ENCODE measurements at places on chromosomes 5 and 9.

DNA sequence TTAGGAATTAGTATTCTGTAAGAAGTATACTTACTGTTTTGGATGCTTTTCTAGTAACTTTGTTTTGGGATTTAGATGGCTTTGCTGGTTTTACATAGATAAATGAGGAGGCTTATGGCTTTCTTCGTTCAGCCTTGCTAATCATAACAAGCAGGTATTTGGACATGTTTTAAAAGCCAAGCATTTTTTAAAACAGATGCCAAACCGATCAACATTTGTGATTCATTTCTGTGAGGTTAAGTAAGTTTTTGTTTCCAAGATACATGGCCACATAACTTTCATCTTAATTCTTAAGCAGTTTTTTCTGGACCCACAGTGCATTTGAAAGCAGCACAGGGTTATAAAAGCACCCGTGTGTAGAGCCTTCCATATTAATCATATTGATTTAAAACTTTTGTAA, 21.7 kb downstream of the TARS1 start:
- no peak for DNase-seq

DNA sequence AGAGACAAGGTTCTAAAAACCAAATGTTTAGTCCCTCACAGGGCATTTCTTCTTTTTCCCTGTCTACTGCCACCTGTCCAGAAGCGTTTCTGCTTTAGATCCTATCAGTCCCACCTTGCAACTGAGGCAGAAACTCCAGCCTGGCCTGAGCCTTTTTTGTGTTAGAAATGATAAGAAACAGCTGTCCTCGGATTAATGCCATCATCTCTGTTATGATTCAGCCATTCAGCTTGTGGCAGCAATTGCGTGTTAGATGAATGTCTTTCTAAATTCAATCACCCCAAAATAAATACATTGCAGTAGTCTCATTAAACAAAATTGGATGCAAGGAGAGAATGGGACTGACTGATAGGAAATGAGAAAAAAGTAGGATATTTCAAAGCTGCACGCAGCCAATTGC, 28.3 kb upstream of the FRMPD1 start:
- DNase-seq, result no peak

DNA sequence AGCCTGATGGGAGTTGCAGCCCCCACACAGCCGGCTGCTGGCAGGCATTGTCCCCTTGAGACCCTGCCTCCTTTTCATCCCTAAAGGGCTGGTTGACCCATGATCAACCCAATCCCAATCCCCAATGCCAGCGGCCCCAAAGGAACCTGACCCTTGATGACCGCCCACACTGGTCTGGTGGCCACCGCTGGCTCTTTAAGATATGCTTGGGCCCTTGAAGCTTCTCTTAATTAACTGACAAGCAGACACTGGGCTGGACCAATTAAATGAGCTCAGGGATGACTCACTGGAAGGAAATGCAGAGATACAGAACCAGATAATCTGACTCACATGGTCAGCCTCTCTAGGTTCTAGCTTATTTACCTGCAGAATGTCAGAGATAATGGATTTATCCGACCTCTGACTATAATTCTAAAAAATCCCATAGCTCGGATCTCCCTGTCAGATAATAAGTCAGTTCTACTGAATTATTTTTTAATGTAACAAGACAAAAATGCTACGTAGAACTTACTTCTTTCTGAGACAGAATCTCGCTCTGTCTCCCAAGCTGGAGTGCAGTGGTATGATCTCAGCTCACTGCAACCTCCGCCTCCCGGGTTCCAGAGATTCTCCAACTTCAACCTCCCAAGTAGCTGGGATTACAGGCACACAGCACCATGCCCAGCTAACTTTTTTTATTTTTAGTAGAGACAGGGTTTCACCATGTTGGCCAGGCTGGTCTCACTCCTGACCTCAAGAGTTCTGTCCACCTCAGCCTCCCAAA, 11.1 kb upstream of the MLANA start:
- DNase-seq, result no peak

GRCh38 chr5:53713978-53714666, 153.7 kb downstream of the NDUFS4 start:
- DNase-seq, result no peak

- no peak for DNase-seq
These were observed 194.3 kb upstream of the MSX2 start for GRCh38 chr5:174529925-174530681.

- no peak for DNase-seq
These were observed 448.6 kb upstream of the MPDZ start for GRCh38 chr9:13728131-13728530.

DNA sequence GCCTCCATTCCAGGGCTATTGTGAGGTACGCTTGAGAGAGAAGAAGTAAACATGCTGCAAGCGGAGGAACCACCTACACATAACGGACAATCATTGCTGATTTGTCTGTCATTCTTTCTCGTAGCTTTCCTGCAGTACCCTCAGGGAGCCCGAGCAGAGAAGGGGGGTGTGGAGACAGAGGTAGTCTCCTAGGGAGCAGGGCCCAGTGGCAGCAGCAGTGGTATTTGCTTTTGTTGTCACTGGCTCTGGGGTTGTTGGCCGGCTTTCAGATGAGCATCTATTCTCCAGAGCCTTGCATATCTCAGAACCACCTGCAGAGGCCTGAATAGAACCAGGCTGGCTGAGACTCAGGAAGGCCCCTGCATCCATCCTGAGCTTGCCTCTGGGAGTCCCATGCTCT, 19.9 kb downstream of the ENHO start:
- no peak for DNase-seq

GRCh38 chr5:76789991-76790581, 28.7 kb upstream of the F2RL1 start:
- no peak for DNase-seq

DNA sequence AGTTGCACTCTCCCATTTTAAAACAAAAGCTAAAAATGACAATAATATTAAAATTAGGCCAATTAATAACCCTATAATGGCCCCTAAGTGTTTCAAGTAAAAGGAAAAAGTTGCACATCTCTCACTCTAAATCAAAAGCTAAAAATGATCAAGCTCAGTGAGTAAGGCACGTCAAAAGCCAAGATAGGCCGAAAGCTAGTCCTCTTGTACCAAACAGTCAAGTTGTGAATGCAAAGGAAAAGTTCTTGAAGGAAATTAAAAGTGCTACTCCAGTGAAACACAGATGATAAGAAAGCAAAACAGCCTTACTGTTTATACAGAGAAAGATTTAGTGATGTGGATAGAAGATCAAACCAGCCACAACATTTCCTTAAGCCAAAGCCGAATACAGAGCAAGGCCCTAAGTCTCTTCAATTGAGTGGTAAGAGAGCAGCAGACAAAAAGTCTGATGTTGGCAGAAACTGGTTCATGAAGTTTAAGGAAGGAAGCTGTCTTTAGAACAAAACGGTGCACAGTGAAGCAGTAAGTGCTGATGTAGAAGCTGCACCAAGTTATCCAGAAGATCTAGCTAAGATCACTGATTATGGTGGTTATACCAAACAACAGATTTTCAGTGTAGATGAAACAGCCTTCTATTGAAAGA, 144.1 kb upstream of the ACOT12 start:
- DNase-seq, result no peak

- no peak for DNase-seq
These were observed 28.7 kb downstream of the TTC23L start for GRCh38 chr5:34867660-34868059.

GRCh38 chr5:128402506-128402905, 135.5 kb downstream of the FBN2 start:
- no peak for DNase-seq

DNA sequence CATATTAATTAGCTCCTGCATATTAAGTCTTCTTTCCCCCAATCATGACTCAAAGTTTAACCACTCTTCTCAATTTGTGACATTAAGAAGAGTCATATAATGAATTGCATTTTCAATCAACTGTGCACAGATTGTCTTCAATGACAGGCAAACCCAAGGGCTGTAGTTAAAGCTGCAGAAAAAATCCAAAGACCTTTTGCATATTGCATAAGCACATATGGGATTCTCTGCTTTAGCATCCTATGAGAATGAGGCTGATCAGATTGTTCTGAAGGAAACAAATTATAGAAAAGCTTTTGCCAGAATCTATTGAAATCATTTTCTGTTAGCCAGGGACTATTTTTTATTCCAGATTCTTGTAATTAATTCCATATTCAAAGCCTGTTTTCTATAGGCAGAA, 112.3 kb downstream of the FAM170A start:
- no peak for DNase-seq

DNA sequence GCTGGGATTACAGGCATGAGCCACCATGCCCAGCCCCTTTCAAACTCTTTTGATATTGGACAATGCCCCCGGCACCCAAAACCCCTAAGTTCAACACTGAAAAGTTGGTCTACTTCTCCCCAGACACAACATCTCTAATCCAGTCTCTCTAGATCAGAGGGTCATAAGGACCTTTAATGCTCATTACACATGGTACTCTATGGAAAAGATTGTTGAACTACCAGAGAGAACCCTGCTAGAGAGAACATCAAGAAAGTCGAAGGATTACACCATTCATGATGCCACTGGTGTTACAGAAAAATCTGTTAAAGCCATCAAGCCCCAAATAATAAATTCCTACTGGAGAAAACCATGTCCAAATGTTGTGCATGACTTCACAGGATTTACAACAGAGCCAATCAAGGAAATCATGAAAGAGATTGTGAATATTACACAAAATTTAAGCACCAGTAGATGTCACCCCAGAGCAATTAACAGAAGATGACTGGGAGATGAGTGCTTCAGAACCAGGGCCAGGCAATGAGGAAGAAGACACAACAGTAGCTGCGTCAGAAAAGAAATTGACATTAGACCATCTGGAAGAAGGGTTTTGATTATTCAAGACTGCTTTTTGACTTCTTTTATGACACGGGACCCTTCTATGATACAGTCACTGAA, 28.3 kb upstream of the NIPAL4 start:
- peak; percentile 63 for DNase-seq

- no peak for DNase-seq
These were observed 85.2 kb upstream of the ADAMTS2 start for GRCh38 chr5:179430193-179431175.

- DNase-seq, result no peak
These were observed 98.8 kb upstream of the NR4A3 start for GRCh38 chr9:99722877-99723276.

GRCh38 chr5:132751444-132751843, 4.2 kb downstream of the CCNI2 start:
- no peak for DNase-seq

- DNase-seq, result no peak
These were observed 219.8 kb downstream of the HSPA4 start for GRCh38 chr5:133271606-133272005.

- DNase-seq, result no peak
These were observed 79.4 kb upstream of the DIRAS2 start for GRCh38 chr9:90722071-90722470.

- no peak for DNase-seq
These were observed 17.9 kb downstream of the SLCO4C1 start for GRCh38 chr5:102278231-102278630.

DNA sequence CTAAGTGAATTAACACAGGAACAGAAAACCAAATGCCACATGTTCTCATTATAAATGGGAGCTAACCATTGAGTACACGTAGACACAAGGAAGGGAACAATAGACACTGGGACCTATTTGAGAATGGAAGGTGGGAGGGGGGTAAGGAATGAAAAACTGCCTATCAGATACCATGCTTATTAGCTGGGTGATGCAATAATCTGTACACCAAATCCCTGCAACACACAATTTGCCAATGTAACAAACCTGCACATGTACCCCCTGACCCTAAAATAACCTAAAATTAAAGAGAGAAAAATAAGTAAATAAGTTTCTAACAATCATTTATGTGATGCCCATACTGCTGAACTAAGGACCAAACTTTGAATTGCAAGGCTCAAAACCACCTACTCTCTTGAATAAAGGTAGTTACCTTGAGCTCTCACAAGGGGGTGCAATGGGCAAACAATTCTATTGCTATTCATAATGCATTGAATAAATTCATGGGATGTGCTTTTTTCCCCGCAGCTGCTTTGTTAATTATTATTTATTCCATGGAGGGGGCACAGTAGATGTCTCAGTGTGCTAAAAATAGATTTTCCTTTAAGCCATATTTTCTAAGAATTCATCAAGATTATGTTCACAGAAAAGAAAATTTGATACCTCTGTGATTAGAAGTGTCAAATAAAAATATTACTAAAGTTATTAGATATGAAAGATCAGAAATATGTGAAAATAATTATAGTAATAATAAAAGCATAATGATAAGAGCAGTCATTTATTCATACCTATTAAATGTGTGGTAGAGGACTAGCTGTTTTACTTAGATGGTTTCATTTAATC, 76.2 kb upstream of the PTPN3 start:
- peak; percentile 56 for DNase-seq

DNA sequence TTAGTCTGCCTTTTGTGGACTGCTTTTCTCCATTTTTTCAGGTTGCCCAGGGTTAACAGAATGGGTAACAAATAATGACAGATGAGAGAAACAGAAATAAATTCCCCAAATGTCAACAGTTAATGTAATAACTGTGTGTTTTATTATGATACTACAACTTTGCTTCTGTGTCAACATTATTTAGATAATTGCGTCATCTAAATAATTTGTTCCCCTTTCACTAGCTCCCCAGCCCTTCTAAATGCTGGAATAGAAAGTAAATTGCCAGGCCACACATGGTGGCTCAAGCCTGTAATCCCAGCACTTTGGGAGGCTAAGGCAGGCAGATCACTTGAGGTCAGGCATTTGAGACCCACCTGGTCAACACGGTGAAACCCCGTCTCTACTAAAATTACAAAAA, 53.5 kb downstream of the RNF38 start:
- no peak for DNase-seq

- DNase-seq, result no peak
These were observed 45.6 kb upstream of the EGFL7 start for GRCh38 chr9:136616948-136617695.

DNA sequence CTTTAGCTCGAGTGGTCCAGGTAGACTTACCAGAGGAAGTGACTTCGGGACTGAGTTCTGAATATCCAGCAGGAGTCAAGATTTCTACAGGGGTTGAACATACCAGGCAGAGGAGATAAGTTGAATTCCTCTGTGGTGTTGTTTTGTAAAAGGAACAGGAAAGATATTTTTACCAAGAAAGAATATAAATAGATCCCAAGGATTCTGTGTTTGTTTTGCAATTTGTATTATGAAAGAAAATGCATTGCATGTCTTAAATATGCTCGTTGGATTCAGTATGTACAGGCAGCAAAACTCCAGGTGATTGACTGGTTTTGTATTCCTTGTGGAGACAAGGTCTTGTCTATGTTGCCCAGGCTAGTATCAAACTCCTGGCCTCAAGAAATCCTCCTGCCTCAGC, 197.8 kb downstream of the FRMD3 start:
- DNase-seq, result no peak

- no peak for DNase-seq
These were observed 907 bp downstream of the HMCN2 start for GRCh38 chr9:130266236-130267098.

- no peak for DNase-seq
These were observed 25.0 kb upstream of the SEMA4D start for GRCh38 chr9:89522959-89523285.

DNA sequence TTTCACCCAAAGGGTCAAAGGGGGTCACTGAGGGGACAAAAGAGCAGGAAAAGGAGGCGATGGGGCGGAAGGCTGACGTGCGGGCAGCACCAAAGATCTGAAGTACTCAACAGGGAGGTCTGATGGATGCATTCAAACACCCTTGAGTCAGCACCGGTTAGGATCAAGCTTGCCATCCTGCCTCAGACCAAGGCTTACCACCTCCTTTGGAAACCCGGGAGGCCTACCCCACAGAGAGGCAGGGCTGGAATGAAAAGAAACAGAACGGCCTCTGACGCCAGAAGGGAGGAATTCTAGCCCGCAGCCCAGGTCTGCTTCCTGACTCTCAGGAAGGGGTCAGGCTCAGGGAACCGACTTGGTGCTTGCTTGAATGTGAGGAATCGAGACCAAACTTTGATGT, 125.6 kb downstream of the PAPPA start:
- no peak for DNase-seq

- no peak for DNase-seq
These were observed 140.1 kb downstream of the PAM start for GRCh38 chr5:102895234-102895633.
